NCI-H2171 (cell line): ENCODE measurements at places on chromosomes 2 and 18.
A peak's percentile ranks its signal among the peaks of the same experiment; 100 is the strongest.

- no peak for DNase-seq
Measured at GRCh38 chr2:29706171-29706720, 215.1 kb downstream of the ALK start.

DNA sequence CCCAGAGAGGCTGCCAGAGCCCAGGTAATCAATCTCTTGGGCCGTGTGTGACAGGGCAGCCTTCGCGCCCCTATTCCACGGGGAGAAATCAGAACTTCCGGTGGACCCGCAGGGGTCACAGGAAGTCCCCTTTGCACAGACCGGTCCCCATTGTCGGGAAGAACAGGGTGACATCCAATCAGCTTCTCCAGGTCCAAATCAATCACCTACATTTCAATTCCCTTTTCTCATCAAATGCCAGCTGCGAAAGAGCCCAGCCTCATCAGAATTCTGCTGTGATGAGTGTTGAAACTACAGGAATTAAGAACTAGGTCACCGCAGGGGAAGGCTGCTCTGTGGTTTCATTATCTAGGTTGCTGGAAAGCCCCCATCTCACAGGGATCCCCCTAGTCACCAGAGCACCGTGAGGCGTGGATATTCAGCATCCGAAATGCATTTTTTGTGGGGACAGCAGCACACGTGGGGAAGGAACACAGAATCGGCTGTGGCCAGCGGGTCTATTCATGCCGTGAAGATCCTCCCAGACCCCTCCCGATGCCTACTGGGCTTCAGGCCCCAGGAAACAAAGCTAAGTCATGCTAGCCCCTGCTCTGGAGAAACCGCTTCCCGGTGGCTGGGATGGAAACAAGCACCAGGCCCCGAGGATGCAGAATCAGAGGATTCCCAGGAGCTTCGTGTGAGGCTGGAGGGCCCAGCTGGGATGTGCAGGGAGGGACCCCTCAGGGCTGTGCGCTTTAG is 193.7 kb upstream of the ID2 start:
- no peak for DNase-seq

DNA sequence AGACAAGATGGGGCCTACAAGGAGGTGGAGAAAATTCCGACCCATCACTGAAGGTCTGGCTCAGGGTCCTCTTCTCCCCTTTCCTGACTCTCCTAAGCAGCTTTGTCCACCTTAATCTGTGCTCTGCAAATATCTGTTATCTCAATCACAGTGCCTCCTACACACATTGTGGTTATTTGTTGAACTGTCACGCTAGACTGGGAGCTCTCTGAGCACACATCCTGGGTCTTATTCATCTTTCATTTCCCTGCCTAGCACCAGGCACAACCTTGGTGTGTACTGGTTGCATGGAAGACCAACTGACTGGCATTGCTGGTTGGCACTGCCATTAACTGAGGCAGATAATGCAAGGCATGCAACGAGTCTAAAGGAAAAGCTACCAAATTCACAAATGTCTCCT is 122.9 kb upstream of the ST6GAL2 start:
- no peak for DNase-seq

GRCh38 chr2:68790600-68790999 is 56.0 kb downstream of the ARHGAP25 start:
- no peak for DNase-seq

GRCh38 chr18:62164855-62165487 is 21.9 kb downstream of the PIGN start:
- DNase-seq, result no peak

DNA sequence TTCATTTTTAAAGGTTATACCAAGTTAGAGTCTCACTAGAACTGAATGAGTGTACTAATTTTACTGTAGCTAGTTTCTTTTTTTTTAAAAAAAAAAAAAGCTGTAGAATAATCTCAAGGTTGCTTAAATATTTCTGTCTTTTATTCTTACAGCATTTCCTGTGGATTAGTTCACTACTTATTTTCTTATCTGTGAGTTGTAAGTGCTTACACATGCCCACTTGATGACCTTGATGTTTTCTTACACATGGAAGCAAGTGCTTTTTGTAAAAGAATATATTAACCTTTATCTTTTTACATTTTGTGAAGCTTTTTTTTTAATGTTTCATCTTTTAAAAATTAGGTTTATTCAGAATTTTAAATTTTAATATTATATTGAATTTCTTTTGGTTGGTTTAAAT is 57.8 kb downstream of the MSH2 start:
- DNase-seq, result no peak

DNA sequence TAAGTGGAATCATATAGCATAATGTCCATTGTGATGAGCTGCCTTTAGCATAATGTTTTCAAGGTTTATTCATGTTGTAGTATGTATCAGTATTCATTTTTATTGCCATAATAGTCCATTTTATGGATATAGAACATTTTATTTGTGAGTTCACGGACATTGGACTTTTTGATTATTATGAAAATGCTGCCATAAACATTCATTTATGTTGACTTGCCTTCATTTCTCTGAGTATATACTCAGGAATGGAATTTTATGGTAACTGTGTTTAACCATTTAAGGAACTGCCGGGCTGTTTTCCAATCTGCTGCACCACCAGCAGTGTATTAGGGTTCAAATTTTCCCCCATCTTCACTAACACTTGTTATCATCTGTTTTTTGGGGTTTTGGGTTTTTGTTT is 12.2 kb downstream of the CREB1 start:
- DNase-seq, result no peak

DNA sequence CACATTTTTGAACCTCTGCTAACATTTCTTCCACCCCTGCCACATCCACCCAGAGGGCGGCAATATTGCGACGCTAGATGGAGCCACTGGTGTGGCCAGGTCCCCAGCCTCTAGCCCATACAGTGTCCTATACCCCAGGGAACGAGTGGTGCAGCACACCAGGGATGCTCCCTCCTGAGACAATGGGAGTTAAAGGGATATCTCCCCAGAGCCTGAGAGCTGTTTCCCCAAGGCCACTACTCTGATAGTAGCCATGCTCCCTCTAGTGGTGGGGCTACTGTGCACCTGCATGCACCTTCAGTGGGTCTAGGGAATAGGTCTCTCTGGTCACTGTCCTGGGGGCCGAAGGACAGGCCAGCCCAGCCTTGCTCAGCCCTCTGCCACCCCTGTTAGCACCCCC is 336.4 kb upstream of the FSHR start:
- no peak for DNase-seq

GRCh38 chr18:35407871-35408481 is 30.8 kb upstream of the ZNF396 start:
- peak; percentile 61 for DNase-seq

DNA sequence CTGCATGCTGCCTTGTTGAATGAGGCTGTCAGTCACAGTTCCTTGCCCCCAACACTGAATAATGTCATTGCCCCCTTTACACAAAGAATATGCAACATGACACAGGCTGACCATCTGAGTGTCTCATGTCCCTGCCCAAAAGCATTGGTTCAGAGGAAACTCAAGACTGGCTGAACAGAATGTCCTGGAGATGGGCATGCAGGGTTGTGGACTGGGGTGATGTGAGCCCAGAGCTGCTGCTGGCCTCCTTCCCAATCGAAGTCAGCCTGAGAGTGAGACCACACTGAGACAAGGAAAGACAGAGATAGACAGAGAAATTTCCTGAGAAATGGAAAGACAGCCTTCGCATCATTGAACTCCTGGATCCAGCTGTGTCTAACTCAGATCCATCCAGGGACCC is 110.1 kb downstream of the PID1 start:
- no peak for DNase-seq

DNA sequence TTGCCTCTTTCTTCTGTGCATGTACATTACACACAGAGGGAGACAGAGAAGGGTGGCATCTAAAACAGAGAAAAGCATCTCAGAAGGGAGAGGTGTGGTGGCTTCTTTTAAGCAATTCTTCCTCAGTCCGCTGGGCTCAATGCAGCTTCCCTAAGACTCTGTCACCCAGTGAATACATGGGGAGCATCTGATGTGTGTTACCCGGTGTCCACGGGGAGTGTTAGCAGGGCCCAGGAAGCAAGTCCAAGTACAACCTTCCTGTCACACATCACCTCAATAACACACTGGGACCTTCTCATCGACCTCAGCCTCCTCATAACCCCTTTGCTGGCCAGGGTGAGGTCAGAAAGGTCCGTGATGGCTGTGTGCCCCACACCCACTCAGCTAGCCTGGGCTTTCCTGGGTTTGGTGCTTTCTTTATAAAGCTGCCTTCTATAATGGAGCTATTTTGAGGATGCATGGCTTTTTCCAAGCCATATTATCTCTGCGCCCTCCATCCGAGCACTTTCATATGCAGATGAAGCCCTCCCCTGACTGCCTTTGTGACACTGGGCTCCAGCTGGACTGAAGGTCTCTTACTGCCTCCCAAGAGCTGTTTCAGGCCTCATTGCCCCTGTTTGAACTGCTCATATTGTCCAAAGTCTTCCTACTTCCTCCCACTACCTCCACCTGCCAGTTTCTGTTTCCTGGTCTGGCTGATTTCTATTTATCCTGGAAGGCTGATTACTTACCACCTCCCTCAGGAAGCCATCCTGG is 21.4 kb downstream of the TNFRSF11A start:
- no peak for DNase-seq

- DNase-seq, result no peak
Measured at GRCh38 chr2:228690681-228691080, 509.2 kb upstream of the SPHKAP start.

DNA sequence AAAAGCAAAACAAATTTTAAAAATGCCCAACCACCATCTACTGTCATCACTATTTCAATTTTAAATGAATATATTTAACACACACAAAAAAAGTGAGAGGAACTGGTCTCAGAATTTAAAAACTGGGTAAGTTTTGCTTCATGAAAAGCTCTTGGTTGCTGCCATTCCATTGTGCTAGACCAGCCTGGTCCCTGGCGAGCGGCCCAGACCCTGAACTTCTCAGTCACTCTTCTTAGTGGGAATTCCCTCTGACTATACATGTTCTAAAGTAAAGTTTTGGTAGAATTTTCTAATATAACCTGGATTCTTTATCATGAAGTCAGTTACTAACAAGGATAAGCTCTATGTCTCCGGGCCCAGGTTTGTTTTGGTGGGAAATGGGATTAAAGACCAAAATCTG is 34.8 kb upstream of the TMEM177 start:
- DNase-seq, result no peak

DNA sequence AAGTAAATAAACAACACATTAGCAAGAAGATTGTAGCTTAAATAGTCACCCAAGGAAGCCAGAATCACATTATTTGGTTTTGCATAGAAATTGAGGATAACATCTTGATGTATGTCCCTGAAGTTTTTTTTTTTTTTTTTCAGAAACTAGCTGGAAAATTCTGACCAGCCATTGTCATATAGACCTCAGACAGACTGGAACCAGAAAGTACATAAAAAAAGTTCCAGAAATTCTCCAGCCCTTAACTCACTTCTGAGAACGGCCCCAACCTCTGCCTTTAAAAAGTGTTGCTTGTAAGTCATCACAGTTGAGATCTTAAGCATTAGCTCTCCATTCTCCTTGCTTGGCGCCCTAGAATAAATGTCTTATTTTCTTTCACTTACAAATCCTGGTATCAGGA is 350.5 kb downstream of the CCDC85A start:
- no peak for DNase-seq

GRCh38 chr2:69933254-69933828 is 18.4 kb downstream of the MXD1 start:
- DNase-seq, result no peak

DNA sequence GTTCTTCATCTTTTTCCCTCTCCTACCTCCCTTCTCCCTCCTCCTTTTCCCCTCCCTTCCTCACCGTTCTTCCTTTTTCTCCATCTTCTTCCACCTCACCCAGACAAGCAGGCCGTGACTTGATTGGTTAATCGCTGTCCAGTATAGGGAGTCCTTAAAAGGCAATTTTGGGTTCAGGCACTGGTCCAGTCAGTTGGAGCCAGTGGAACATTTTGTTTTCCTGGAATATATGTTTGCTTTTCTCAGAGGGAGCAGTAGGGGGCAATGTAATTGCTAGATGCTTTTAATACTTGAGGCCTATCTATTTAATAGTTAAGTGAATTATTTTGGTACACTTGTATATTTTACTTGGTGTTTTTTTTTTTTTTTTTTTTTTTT is 15.0 kb downstream of the ELAC1 start:
- no peak for DNase-seq

DNA sequence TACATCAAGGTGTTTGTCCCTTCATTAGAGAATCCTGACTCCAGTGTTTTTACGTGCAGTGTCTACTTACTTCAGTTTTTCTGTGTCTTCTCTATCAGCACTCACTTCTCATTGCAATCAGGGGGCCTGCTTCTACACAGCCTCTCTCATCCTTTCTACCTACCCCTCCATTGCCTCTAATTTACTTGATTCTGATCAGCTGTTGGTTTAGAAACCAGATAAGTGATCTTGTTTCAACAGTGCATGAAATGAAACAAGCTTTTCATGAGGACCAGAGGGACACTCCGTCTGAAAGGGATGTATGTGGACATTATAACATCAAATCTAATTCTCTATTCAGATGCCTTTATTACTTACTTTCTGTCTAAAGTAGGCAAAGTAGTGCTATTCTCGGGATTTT is 136.9 kb downstream of the PRKCE start:
- DNase-seq, result no peak

GRCh38 chr2:227407591-227408151 is 19.9 kb upstream of the SCYGR1 start:
- DNase-seq, result no peak

- no peak for DNase-seq
Measured at GRCh38 chr2:205494537-205495235, 187.6 kb upstream of the NRP2 start.

DNA sequence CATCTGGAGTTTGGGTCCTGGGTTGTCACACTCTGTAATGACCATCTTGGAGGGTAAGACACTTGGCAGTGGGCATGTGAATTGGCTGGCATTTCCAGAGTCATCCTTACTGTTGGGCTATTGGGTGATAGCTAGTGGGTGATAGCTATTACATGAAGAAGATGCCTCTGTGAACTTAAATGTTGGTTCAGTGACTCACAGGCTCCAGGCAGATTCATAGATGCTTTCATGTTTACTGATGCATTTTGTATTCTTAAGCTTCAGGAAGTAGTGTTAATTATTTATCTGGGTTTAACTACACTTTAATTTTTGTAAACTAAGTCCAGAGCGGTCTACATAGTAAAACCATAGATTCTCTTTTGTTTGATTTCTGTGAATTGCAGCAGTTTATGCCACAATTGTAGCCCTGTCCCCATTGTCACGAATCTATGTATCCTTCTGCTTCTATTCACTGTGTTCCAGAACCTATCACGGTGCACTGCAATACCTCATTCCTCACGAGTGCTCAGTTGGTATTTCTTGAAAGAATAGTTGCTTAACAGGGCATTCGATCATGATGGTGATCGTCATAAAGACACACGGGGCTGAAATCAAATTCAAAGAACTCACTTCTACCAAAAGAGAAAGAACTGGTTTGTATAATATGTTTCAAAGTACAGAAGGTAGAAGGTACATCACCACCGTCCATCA is 79.7 kb downstream of the GBX2 start:
- no peak for DNase-seq

- DNase-seq, result no peak
Measured at GRCh38 chr2:19706332-19706731, 195.5 kb downstream of the TTC32 start.

DNA sequence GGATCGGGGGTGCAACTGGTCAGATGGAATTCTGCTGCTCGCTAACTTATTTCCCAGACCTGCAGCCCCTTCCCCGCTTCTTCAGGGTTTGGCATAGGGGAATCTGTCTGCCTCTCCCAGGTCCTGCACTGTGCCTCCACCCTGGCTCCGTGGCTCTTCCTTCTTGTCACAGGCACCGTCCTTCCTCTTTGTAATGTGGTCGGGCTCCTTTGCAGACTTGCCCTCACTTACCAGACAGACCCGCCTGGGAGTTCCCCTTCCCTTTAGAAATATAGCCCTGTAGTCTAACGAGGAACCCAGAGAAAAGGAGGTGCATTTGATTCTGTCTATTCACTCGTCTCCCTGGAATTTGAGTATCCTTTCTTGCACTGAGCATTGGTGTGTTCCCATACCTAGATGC is 63.9 kb upstream of the PAX8 start:
- DNase-seq, result no peak
